ENCODE measurements at places on chromosomes 3 and 15.

- DNase-seq: no peak
Observed at GRCh38 chr3:22966349-22966748, 236.8 kb upstream of the UBE2E2 start.

DNA sequence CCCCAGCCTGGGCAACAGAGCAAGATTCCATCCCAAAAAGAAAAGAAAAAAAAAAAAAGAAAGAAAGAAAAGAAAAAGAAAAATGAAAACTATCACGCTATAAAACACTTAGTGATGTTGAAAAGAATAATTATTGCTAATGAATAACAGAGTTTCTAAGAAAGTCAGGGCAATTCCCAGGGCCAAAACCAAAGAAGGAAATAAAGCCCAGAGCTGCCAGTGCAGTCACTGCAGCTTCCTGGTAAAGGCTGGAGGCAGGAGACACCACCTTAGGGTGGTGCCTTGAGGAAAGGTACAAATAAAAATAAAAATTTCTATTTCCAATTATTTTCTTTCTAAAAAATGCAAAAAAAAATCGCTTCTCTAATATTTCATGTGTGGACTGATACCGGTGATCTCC lies 19.7 kb upstream of the UACA start:
- no peak for DNase-seq

DNA sequence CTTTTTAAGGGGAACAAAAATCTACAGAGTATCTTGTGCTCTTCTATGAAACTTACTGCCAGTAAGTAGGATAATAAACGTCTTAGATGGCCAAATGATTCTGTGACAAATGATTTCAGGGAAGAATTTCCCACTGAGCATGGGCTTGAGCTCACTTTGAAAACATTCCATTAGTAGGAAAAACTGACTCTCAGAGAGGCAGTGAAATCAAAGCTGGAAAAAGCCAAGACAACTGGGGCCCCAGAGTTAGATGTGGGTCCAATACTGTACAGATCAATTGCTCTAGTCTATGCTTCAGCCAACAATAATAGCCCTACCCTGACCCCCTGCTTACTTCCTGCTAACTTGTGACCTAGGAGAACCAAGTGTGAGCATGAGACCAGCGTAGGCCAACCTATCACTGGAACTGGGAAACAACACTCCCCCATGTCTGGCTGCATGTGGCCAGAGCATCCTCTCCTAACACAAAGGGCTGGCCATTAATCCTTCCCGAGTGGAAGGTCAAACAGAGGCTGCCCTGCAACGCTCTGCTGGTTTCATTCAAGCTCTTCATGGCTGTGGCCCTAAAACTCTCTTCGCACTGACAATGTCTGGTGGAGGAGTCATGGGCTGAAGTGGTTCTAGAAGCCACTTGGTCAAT lies 68.8 kb downstream of the FOXB1 start:
- DNase-seq: no peak

DNA sequence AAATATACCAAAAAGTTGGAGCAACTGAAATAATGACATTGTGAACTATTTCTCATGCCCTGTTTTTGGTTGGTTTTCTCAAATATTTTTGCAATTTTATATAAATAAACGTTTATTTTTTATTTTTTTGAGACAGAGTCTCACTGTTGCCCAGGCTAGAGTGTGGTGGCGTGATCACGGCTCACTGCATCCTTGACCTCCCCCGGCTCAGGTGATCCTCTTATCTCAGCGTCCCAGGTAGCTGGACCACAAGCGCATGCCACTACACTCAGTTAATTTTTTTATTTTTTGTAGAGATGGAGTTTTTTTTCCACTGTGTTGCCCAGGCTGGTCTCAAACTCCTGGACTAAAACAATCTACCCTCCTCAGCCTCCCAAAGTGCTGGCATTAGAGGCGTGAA lies 45.6 kb downstream of the YEATS2 start:
- no peak for DNase-seq

DNA sequence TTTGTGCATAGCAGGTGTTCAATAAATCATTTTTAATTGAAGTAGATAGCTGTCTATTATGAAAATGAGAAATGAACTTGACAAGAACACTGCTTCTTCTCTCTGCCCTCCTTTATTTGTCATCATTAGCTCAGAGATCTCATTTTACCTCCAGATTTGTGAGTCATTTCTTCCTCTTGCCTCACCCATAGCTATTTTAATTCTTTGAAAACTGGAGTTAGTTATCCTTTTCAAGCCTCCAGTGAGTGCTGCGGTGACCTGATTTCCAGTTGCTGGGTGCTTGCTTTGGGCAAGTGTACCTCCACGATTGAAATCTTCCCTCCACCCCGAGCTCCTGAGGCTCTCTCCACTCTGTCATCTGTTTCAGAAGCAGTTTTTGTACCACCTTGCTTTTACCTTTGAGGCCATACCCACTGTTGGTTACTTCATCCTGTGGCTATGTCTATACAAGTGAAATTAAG lies 114.6 kb downstream of the NFKBIZ start:
- DNase-seq: no peak

DNA sequence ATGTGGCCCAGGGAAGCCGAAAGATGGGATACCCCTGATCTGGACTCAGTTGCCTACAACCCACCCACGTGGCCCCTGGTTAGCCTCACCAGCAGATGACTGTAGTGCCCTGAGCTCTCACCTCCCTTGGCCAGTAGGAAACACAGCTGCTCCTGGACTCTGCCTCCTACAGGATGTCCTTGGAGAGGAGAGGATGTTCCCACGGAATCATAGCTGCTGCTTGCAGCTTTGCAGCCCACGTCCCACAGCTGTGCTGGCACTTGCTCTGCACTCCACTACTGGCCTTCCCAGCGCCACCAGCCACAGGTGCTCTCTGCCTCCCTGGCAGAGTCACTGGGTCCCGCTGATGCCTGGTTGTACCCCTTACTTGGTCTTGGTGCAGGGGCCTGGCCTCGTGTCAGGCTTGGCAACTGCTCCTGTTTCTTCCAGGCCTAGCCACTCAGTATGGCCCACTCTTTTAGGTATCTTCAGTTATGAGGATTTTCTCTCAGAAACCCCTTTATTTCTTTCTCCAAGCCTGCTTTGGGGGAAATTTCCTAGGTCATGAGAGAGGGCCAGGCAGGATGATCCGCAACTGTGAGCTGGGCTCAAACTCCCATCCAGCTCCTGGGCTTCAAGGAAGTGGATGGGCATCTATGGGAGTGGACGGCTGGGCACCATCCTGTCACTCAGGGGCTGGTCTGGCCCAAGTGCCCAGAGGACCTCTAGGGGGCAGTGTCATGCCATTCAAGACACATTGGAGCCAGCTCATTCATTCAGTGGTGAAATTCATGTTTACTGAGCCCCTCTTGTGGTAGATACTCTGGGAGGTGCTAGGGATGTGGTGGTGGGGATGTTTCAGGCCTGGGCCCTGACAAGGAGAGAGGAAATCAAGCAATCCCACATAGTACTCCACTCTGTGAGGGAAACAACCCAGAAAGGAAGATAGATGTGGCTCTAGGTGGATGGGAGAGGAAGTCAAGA lies 16.2 kb upstream of the VILL start:
- peak; percentile 40 for DNase-seq

DNA sequence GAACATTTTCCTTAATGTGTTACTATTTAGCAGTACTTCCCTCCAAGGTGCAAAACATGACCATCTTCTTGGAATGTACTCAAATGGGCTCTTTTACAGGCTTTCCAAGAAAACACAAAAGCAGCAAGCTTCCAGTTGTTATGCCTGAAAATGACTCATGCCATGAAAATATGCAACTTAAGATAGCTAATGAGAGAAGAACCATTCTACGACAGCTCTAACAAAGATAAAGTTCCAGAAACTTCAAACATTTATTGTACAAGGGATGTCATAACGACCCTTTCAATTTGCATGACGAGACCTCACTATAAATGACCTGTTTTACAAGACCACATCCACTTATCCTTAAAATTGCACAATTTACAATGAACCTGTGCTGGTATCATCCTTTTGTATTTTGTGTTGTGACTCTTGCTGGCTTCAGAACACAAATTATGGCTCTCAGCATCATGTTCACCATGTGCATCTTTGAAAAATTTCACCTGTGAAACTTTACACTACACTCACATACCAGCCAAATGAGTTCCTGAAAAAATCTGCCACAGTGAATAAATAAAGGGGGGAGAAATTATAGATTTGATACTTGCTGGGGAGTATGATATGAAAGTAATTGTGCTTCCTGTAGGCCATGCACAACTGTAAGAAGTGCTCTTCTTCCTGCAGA lies 433.7 kb downstream of the MAGI1 start:
- no peak for DNase-seq

- DNase-seq: no peak
Observed at GRCh38 chr3:45786801-45787495, 9.4 kb downstream of the SLC6A20 start.

GRCh38 chr15:54789376-54789775 lies 407.4 kb downstream of the RSL24D1 start:
- DNase-seq: no peak

GRCh38 chr15:88440021-88440420 lies 27.2 kb downstream of the MRPL46 start:
- no peak for DNase-seq

- DNase-seq: no peak
Observed at GRCh38 chr3:73966733-73967132, 342.0 kb upstream of the PDZRN3 start.

DNA sequence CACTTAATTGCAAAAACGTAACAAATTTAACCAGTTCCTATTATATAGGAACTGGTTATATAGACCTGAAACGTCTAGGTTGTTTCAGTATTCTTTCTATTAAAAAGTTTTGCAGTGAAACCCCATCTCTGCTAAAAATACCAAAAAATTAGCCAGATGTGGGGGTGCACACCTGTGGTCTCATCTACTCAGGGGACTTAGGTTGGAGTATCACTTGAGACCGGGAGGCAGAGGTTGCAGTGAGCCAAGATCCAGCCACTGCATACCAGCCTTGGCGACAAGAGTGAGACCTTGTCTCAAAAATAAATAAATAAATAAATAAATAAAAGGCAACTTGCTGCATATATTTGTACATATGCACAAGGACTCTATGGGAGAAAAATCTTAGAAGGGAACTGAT lies 387.0 kb downstream of the TUSC7 start:
- no peak for DNase-seq

GRCh38 chr3:169131690-169132464 lies 531.6 kb downstream of the MECOM start:
- no peak for DNase-seq

GRCh38 chr3:140602781-140603180 lies 75.1 kb upstream of the TRIM42 start:
- DNase-seq: no peak

GRCh38 chr3:107392549-107393165 lies 15.4 kb downstream of the CCDC54 start:
- no peak for DNase-seq

- DNase-seq: no peak
Observed at GRCh38 chr3:71172951-71173350, 410.6 kb downstream of the FOXP1 start.

DNA sequence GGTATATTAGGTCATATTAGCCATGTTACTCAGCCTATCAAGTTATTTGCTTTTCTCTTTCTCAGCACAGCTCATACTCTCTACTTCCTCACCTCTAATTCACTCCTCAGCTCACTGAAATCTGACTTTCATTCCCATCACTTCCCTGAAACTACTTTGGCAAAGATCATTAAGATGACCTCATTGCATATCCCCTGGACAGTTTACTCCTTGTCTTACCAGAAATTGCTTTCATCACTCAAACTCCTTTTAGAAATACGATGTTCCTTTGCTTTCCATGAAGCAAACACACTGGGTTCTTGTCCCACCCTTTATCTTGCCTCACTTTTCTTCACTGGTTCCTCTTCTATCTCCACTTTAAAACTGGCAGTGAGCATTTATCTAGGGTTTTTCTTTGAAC lies 354.4 kb downstream of the TUSC7 start:
- no peak for DNase-seq

DNA sequence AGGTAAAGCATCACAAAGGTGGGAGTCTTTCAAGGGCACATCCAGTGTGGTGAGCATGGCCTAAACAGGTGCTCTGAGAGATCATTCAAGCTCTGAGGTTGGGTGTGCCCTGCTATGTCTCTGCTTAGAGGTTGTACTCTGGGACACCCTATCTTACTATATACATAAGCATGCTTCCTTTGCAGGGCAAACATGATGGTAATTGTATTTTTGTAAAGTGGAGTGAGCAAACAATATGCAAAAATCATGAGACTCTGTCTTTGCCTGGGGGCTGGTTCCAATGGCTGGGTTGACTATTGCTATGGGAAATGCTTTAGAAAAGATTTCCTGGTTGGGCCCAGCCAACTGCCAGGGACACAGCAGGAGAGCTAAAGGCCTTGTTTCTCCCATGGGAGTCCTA lies 315.1 kb upstream of the TLE3 start:
- no peak for DNase-seq

DNA sequence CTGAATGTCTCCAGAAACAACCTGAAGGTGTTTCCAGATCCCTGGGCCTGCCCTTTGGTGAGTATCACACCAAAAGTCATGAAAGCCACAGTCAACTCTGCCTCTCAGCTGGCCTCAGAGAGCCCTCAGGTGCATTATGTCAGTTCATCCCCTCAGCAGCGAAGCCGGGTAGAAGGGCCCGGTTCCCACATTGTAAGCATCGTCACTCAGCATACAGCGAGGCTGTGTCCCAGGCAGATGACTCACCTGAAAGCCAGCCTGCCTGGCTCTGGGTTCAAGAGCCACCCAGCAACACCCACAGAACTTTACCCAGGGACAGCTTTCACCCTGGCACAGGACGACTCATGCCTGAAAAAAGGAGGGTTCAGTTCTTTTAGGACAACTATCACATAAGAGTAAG lies 91.6 kb downstream of the LRRK1 start:
- no peak for DNase-seq

DNA sequence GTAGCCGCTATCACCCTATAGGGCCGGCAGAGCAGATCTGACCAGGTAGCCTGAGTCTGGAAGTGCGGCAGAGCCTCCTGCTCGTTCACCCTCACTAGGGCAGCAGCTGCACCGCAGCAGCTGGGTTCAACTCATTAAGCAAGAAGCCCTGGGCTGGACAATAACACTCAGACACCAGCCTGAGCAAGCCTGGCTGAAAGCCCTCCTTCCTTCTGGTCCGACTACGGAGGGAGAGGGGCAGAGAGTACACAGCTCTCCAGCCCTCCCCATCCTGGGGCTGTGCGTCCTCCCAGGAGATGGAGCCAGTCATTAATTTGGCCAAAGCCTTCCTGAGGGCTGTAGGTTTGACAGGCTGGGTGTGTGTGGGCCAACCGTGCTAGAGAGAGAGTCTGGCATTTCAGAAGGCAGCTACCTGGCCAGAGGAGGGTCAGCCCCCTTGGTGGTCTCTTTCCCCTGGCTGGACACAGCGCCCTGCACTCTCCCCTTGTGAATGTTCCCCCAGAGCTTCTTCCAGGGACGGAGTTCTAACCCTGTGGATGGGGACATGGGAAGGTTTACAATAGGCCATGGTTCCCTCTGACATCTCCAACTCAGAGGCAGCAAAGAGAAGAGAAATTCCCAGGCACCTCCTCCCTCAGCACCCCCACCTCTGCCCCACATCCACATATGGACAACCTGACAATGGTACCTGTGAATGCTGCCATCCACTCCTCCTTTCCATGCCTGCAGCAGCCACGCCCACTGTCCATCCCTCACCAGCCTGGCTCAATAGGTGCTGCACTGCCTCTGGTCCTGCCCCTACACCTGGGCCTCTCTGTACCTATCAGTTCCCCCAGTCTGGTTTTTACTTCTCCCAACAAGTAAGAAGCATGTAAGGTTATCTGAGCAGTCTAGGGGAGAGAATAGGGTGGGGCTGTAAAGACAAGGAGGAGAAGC lies 6.5 kb downstream of the CHRNB4 start:
- no peak for DNase-seq
